ENCODE measurements at places on chromosomes 16 and 17.

GRCh38 chr17:60416368-60416925 lies 5.8 kb upstream of the CHCT1 start:
- DNase-seq, result no peak

- DNase-seq, result no peak
Measured at GRCh38 chr16:61590577-61590976, 445.7 kb downstream of the CDH8 start.

- DNase-seq, result no peak
Measured at GRCh38 chr17:72503556-72503955, 382.7 kb downstream of the SOX9 start.

GRCh38 chr17:57436565-57436964 lies 180.2 kb downstream of the MSI2 start:
- no peak for DNase-seq

DNA sequence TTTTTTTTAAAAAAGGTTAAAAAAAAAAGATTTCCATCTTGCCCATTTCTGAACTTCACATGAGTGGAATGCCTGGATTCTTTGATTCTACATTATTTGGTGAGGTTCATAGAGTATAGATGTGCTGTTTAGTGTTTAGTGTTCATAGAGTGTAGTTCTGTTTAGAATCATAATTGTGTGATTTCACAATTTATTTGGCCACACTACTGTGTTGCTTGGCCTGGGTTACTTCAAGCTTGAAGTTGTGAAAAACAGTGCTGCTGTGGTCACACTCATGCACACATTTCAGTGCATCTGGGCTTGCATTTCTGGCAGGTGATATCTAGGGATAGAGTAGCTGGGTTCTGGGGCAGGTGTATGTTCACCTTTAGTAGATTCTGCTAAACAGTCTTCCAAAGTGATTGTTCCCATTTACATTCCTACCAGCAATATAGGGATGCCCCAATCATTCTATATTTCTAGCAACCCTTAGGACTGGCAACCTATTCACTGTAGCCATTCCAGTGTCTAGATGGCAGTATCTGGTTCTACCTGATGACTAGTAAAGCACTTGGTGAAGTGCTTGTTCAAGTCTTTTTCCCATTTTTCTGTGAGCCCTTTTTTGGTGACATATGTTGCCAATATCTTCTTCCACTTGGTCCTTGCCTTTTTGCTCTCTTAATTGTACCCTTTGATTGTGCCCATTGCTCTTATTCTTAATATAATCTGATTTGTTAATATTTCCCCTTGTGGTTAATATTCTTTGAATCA lies 50.6 kb upstream of the RBFOX3 start:
- peak; percentile 4 for DNase-seq

GRCh38 chr17:81665205-81666091 lies 957 bp downstream of the OXLD1 start:
- DNase-seq, result peak; percentile 30

DNA sequence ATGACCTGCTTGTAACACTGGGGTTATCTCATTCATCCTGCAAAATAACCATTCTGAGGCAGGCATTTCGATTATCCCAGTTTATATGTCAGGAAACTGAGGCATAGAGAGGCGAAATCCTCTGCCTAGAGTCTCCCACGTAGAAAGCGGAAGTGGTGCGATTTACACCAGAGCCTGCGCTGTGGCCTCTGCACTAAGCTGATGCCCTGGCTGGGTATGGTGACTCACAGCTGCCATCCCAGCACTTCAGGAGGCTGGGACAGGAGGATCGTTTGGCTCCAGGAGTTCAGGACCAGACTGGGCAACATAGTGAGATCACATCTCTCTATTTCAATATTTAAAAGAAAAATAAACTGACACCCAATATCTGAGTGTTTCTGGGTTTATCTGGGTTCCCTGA lies 59.3 kb upstream of the BCO1 start:
- no peak for DNase-seq

DNA sequence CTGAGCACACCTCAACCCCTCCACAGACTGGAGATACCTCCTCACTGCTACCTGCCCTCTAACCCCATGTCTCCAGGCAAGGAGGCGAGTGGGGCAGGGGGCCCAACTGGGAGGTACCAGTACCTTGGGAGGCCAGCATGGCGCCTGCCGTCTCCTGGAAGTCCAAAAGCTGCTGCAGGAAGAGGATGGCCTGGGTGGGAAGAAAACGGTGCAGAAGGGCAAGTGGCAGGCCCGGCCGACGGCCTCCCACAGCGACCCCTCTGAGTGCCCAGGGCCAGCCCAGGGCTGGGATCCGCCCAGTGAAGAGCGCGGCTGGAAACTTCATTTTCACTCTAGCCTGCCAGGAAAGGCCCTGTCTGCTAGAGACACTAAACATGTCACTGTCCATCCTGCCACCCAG lies 8.5 kb downstream of the ZACN start:
- DNase-seq, result no peak

- peak; percentile 36 for DNase-seq
Measured at GRCh38 chr17:83080579-83080857, 1.1 kb downstream of the METRNL start.

- no peak for DNase-seq
Measured at GRCh38 chr16:75007443-75007842, 8.6 kb downstream of the ZNRF1 start.

DNA sequence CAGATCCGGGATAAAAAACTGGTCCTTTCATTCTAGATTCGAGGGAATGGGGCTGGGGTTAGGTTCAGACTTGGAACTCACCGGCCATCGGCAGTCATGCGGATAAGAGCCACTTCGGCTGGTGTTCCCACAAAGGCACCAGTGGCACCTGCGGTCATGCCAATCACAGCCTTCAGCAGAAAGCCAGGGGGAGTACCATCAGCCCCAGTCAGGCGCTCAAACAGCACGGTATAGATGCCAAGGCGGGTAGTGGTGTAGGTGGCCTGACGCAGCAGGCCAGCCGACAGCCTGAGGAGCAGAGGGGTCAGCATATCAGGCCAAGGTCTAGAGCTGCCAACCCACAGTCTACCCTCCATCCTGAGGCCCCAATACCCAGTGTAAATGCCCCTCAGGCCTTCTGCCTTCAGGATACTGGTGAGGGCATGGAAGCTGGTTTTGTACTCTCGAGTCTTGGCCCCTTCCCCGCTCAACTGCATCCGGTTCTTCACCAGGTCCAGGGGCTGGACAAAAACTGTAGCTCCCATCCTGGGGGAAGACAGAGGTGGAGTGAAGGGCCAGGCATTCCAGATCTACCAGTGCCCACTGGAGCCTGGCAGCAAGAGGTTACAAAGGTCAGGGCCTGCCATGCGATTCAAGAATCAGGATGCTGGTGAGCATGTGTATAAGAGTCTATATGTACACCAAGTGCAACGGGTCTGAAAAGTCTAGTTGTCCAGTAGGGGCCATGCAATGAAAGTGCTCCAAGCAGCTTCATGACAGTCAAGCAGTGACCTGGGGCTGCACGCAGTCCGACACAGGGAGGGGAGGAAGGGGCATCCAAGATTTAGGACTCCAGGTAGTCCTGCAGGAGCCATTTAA lies 929 bp downstream of the SLC25A11 start:
- no peak for DNase-seq

DNA sequence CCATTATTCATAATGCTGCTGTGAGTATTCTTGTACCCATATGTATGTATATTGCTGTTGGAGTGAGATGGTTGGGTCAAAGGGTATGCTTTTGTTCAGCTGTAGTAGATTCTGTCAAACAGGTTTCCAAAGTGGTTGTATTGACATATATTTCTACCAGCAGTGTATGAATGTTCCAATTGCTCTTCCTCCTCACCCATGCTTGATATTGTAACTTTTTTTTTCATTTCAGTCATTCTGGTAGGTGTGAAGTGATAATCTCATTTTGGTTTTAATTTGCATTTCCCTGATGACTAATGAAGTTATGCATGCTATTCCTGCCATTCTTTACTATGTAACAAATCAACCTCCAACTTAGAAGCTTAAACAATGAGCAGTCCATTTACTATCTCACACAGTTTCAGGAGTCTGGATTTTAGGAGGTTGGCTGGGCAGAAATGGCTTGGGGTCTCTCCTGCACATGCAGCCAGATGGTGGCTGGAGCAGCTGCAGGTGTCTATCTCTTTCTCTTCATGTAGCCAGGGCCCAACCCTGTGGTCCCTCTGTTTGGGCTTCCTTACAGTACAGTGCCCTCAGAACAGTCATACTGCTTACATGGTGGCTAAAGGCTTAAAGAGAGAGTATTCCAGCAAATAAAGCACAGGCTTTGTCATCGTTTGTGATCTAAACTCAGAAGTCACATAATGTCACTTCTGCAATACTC lies 21.2 kb downstream of the ERAL1 start:
- no peak for DNase-seq

DNA sequence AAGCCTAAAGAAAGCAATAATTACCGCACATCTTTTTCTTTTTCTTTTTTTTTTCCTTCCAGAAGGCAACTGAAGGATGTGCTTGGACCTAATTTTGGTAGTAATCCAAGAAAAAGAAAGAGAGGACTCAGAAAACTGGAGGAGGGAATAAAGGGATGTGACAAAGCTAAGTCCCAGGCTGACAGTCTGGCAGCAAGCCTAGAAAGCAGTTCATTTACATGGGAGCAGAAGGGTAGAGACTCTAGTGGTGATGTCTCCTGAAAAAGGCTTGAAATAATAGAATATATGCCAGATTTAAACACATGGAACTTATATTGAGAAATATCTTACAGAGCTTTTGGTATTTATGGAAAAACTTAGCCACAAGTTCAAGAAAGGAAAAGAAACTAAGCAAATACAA lies 101.0 kb upstream of the SHISA6 start:
- DNase-seq, result no peak

GRCh38 chr16:80171746-80172145 lies 369.0 kb upstream of the DYNLRB2 start:
- no peak for DNase-seq

- no peak for DNase-seq
Measured at GRCh38 chr16:84446084-84446483, 58.4 kb downstream of the MEAK7 start.

DNA sequence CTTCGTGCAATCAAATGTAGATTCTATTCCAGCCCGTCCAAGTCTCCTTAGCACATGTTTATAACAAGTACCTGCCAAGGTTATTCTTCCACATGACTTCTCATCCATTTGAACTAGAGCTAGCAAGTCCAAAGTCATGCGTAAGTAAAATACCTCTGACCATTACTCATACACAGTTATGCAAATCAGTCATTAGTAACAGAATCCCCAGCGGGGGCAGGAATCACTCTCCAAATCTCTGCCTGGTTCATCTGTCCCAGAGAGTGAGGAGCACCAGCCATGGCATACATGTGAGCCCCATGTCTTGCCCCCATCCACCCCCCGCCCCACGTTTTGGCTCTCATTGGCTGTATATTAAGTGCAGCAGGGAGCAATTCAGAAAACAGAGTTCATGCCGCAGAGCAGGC lies 27.7 kb downstream of the SRL start:
- no peak for DNase-seq

DNA sequence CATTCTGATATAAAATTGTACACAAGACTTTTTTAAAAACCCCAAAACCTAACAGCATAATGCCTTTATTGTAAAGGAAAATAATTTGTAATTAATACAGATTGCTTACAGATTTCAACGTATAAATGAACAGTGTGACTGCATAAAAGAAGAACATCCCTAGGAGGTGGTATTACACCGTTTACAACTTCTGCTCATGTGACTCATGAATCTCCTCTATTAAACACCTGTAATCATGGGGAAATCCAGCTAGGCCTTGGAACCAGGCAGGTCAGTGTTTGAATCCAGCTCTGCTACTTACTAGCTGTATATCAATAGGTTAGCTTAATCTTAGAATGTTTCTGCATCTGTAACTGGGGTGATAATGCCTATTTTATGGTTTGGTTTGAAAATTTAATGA lies 15.2 kb downstream of the RABEP1 start:
- DNase-seq, result no peak

- no peak for DNase-seq
Measured at GRCh38 chr17:48552466-48553189, 7.7 kb upstream of the HOXB2 start.

GRCh38 chr16:85275533-85276249 lies 163.4 kb upstream of the CIBAR2 start:
- peak; percentile 85 for DNase-seq

- no peak for DNase-seq
Measured at GRCh38 chr17:75899353-75899752, 2.6 kb upstream of the TRIM65 start.

GRCh38 chr16:88382491-88383400 lies at the start of gene ZNF469:
ZNF469 (plus strand) TSS chr16:88382959; CDS start chr16:88427471, 44,512 bp downstream.
- no peak for DNase-seq

- DNase-seq, result no peak
Measured at GRCh38 chr17:83014297-83014696, 65.1 kb upstream of the METRNL start.

DNA sequence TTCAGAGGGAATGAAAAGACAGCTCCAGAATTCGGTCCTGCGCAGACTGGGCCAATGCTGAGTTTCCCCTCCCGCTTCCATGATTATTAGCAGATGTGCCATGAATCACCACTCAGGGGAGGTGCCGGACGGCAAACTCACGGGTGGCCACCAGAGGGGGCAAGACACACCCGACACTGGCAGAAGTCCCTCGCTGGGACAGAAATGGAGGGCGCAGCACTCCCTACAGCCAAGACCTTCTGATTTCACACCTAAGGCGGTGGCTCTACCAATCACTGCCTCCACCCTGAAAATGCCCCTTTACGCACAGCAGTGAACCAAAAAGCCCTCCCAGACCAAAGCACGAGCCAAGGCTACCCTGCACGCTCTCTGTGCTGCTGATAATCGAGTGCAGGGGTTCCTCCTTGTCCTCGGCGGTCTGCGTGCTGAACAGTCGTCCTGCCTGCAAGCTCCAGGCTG lies 26.8 kb downstream of the TRAP1 start:
- peak; percentile 72 for DNase-seq

DNA sequence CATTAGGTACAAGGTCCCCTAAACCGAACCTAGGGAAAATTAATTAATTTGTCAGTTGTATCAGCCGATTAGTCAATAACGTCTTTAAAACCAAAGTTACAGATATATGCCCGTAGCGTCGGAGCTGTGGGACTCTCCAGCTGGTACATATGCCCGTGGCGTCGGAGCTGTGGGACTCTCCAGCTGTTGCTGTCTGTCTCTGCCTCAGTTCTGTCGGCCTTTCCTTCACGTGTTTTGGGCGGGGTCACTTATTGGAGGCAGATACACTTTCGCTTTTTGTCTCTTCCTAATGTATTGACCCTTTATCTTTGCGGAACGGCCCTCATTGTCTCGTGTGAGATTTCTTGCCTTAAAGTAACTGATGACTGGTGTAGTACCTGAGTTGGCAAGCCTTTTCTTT lies 62.0 kb upstream of the ZNF750 start:
- DNase-seq, result no peak

GRCh38 chr17:4154201-4154600 lies 11.2 kb downstream of the CYB5D2 start:
- DNase-seq, result no peak

GRCh38 chr17:12719948-12720347 lies 54.3 kb downstream of the MYOCD start:
- no peak for DNase-seq

- no peak for DNase-seq
Measured at GRCh38 chr16:54053891-54054820, 232.4 kb downstream of the IRX3 start.

Data from stimulated activated effector memory CD8-positive, alpha-beta T cell treated with anti-CD3 and anti-CD28 coated beads, Interleukin-12 subunit alpha, Interleukin-12 subunit beta, amount 100 ng/mL, for 72 hours (primary cell).